ENCODE measurements at places on chromosomes 4 and X.

DNA sequence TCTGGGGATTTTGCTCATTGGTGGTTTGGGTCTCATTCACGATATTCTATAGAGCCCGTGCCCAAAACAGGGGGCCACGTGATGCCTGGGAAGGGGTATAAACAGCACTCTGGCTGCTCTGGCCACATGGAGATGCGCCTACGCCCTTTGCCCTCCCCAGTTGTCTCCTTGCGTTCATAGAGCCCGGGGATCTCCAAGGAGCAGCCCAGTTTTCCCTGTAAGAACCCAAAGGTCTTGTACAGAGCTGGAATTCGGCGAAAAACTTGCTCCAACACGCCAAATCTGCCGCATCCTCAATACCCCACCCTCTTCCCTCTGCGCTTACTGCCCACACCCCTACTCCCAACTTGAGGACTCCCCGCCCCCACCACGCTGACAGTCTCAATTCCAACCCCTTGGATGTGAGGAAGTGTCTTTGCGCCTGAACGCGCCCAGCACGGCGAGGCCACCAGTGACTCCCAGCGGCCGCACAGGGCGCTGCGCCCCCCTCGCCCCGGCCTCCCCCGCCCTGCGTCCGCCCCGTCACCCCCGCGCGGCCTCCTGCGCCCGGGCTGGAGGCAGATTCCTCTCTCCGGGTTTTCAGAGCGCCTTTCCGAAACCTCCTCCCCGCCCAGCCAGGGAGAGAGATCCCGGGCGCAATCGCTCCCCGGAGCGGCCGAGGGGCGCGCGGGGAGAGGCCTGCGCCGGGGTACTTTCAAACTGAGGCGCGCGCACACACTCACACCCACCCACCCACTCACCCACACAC, at the start of gene NHS:
Gene NHS (plus strand): TSS at position 582 of the 748 bp plus-strand sequence. CDS start 558 bp downstream, outside the sequence.
- DNase-seq = peak; percentile 69

- DNase-seq = peak; percentile 33
These were observed 98.2 kb upstream of the PRKX start for GRCh38 chrX:3811331-3812311.

DNA sequence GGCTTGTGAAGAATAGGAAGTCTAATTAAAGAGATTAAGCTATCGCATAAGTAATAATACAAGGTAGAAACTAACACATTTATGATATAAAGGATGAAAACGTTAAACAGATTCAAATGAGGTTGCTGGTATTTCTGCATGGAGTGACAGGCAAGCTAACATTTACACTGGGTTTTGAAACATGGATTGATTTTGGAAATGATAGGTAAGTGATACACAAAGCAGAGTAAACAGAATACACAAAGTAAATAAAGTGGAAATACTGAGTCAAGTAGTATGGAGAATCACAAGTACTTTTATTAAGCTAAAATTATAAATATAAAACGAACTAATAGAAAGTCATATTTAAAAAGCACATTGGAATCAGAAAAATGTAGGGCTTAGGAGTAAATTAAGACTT, 665.3 kb downstream of the STPG2 start:
- no peak for DNase-seq

DNA sequence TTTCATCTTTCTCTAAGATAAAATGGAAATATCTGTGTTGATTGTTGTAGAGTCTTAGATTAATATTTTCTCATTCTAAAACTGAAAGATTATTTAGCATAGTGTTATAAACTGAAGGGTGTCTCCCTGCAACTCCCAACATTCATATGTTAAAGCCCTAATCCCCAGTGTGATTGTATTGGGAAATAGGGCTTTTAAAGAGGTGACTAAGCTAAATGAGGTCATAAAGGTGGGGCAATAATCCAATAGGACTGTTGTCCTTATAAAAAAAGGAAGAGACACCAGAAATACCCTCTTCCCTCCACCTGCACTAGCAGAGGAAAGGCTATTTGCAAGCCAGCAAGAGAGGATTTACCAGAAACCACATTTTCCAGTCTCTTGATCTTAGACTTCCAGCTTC, 1626.4 kb downstream of the C4orf33 start:
- DNase-seq = no peak

DNA sequence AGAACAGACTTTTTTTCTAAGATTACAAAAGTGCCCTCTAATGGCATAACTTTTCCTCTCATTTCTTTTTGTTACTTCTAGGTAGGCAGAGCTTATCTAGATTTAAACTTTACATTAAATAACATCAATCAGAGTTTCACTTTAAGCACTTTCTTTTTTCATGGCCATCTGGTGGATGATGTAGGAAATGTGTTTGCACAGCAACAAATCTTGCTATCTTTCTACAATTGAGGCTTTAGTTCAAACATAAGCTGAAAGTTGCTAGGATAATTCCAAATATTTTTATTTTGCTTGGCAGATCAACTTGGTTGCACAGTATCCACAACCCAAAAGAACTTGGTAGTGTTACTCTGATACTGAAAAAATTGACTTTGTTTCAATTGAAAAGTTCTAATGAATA, 22.0 kb downstream of the NDNF start:
- no peak for DNase-seq

- no peak for DNase-seq
These were observed 70.0 kb upstream of the STS start for GRCh38 chrX:7077241-7078230.

GRCh38 chr4:98619180-98619579, 39.2 kb downstream of the TSPAN5 start:
- DNase-seq = no peak

DNA sequence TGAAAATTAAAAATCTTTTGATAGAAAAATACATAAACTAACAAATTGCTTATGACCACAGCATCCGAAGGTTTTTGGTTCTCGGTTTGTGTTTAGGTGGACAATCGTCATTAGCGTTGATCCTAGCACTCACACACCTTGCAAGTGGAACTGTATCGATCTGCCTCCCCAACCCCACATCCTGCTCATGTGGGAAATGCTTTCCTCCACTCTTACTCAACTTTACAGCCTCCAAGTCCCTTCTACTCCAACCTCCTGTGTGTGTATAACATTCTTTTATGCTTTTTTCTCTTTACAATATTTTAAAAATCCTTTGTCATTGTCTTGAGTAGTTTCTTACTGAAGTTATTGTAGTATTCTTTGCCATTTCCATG, 15.6 kb upstream of the TMEM131L start:
- no peak for DNase-seq

DNA sequence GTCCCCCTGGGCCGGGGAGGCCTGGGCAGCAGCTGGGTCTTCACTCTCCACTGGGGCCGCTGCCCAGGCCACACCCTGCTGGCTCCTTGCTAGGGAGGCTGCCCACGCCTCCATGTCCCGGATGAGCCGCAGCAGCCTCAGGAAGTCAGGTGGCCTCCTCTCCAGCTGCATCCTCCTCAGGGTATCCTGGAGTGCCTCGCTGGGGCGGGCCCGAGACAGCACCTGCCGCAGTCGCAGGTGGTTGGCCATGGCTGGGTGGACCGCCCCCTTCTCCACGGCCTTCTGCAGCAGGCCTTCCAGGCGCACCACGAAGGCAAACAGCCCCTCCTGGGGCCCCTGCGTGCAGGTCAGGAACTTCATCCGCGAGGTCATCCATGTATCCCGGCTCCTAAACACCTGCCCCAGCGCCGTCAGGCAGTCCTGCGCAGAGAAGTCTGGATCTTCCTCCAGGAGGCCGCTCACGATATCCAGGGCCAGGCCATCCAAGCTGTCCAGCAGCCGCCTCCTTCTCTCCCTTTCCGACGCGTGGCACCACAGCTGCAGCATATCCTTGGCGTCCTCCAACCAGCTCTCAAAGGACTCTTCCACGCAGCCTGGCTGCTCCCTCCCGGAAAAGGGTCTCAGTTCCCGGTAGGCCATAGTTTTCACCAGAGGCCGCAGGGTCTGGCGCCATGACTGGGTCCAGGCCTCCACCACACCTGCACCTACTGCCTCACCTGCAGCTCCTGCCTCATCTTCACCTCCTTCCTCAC, 2.1 kb downstream of the PNMA6F start:
- DNase-seq = no peak

DNA sequence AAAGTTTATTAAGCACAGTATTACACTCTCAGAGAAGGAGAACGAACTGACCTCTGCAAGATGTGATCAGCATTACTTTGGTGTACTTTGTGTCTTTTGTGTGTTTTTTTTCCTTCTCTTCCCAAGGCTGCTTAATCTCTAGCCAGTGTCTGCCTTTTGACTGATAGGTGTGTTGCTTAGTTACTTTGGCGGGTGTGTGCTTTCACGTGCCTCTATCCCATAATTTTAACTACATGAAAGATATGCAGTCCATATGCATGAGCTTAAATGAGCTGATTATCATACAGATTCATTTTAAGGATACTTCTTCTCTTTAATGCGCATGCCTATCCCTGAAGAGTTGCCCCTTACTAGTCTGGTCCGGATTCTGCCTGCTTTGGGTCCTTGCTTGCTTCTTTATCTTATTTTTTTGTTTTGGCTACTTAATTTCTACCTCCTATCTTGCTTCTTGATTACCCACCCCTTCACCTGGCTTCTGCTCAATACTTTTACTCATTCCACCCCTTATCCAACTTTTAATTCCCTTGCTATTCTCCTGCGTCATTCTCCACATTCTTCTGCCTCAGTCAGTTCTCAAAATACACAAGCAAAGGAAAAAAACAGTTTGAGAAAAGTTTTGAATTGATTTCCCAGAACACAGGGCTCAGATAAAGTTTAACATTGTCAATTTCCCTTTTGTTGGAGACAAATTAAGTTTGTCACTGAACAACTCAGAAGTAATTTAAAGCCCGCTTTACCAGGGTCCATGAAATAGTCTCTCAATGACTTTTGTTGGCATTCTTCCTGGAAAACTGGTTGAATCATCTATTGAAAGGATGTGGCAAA, 182.0 kb downstream of the TENT5D start:
- DNase-seq = no peak

GRCh38 chr4:121421594-121421993, 40.8 kb upstream of the QRFPR start:
- DNase-seq = no peak

DNA sequence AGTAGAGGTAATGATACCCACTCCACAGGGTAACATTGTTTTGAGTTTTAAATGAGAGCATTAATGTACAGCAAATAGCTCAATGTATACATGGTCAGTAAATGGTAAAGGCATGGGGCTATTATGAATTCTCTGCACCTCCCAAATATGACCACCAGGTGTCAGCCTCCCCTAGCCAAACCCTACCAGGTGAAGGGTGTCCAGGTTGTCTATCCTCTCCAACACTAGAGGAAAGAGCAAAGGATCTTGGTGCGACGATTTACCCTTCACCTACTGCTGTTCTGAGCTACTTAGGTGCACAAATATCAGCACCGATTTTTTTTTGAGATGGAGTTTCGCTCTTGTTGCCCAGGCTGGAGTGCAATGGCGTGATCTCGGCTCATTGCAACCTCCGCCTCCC, 26.5 kb upstream of the XIAP start:
- DNase-seq = peak; percentile 66

- DNase-seq = no peak
These were observed 41.1 kb upstream of the NKAP start for GRCh38 chrX:119984652-119985051.

- no peak for DNase-seq
These were observed 225.5 kb downstream of the PALLD start for GRCh38 chr4:168722391-168722790.

DNA sequence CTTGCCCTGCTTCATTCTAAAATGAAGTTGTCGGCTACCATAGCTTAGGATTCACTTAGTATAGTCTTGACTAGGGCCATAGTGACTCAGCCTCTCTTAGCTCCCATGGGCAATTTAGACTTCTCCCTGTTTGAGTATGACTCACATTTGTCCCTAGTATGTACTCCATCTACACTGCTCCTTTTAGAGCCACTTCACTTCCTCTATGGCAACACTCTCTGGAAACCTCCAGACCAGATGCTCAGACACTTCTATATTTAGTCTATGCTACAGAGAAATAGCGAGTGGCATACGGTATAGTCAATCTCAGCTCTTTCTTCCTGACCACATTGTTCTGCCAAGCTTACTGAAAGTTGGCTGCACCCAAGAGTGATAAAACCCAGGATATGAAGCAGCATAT, 11.2 kb downstream of the MEPE start:
- no peak for DNase-seq

DNA sequence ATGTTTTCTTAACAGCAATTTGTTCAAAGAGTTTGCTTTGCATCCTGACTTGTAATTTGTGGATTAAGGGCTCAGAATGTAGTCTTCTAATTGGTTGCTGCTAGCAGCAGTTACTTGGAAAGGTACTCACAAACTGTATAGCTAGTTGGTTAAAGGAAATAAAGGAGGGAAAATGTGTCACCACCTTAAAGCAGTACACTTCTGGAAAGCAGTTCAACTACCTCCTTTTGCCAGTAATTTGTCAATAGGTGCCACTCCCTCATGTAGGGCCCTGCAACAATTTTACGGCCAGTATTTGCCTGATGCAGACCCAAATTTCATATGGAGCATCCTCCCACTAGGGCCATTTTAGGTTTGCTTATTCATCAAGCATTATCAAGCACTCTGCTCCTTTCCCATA, 20.8 kb downstream of the AMOT start:
- DNase-seq = no peak

GRCh38 chrX:151870602-151871001, 42.1 kb upstream of the MAGEA4 start:
- DNase-seq = no peak

- no peak for DNase-seq
These were observed 27.0 kb downstream of the MAEA start for GRCh38 chr4:1316537-1317168.

GRCh38 chrX:116384406-116384954, 51.9 kb upstream of the SLC6A14 start:
- no peak for DNase-seq

GRCh38 chrX:13597874-13598273, 28.5 kb downstream of the EGFL6 start:
- DNase-seq = no peak

DNA sequence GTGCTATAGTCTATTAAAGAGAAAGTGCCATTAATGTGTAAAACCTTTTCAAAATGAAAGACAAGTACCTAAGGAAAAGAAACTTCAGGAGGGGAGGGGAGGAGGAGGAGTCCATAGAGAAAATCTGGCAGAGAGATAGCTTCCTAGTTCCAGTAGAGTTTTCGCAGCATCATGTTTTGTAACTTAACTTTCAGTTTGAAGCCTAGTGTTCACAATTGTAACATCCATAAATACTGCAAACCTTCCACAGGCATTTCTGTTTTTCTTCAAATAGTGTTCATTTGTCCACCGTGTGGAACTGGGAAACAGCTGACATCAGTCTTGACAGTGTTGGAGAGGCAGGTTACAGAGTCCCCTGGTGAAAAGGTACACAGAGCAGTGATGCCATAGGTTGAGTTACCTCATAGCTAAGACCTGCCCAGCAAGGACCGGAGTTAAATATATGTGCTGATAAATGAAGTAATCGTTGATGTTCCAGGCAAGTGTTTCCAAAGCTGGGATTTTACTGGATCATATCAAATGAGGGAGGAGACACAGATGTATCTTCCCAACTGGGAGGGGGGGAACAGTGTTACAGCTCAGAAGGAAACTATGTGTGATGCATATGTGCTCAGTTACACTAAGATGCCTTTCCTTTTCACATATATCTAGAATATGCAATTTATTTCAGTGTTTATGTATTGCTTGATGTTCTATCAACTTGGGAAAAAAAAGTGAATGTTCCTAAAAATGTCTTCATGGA, 369.5 kb upstream of the FAM241A start:
- no peak for DNase-seq
